Mesenchymal stem cell (in vitro differentiated cells and primary cell): ENCODE measurements at places on chromosomes 16 and 17.

- H3K4me3 ChIP-seq = no peak overlapping the region
- H3K4me1 ChIP-seq = peaks cover 24% of the 10 kb centered on the region
- peak; percentile 77 for DNase-seq
Observed at GRCh38 chr17:20226814-20227482, 217.8 kb downstream of the SPECC1 start.

GRCh38 chr16:70453892-70454221 lies 538 bp upstream of the FCSK start:
- no peak for DNase-seq
- H3K36me3 ChIP-seq = no peaks in the 10 kb centered on the region
- H3K27me3 ChIP-seq = no peaks in the 10 kb centered on the region

- H3K27me3 ChIP-seq = peaks cover 20% of the 10 kb centered on the region
- H3K4me1 ChIP-seq = peaks cover 23% of the 10 kb centered on the region
- DNase-seq = no peak
- H3K36me3 ChIP-seq = peaks cover 30% of the 10 kb centered on the region
Observed at GRCh38 chr17:81536299-81537290, 8.4 kb downstream of the FSCN2 start.

GRCh38 chr17:66957951-66958579 lies 6.4 kb upstream of the CACNG4 start:
- H3K27me3 ChIP-seq = peaks cover 36% of the 10 kb centered on the region
- H3K4me1 ChIP-seq = peaks cover under 1% of the 10 kb centered on the region
- H3K27ac ChIP-seq = no peak overlapping the region

GRCh38 chr17:41691031-41691777 lies 2.5 kb downstream of the EIF1 start:
- no peaks in the 10 kb centered on the region for H3K27me3 ChIP-seq
- H3K36me3 ChIP-seq = peaks cover 59% of the 10 kb centered on the region
- DNase-seq = peak; percentile 22
- peaks cover 20% of the 10 kb centered on the region for H3K4me1 ChIP-seq

DNA sequence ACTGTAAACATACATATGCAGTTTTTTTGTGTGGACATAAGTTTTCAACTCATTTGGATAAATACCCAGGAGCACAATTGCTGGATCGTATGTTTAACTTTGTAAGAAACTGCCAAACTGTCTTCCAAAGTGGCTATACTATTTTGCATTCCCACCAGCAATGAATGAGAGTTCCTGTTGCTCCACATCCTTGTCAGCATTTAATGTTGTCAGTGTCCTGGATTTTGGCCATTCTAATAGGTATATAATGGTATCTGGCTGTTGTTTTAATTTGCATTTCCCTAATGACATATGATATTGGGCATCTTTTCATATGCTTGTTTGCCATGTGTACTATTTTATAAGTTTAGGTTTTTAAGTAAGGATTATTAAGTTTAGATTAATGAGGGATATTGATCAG lies 14.1 kb downstream of the TANGO6 start:
- H3K4me3 ChIP-seq = no peak overlapping the region
- no peak overlapping the region for H3K27ac ChIP-seq
- peaks cover 21% of the 10 kb centered on the region for H3K36me3 ChIP-seq
- DNase-seq = no peak
- no peaks in the 10 kb centered on the region for H3K4me1 ChIP-seq
- no peaks in the 10 kb centered on the region for H3K27me3 ChIP-seq

- peak overlapping the region; percentile 78 for H3K4me3 ChIP-seq
- peaks cover 12% of the 10 kb centered on the region for H3K36me3 ChIP-seq
- peaks cover 85% of the 10 kb centered on the region for H3K27me3 ChIP-seq
- H3K4me1 ChIP-seq = peaks cover 13% of the 10 kb centered on the region
- peak; percentile 17 for DNase-seq
Observed at GRCh38 chr17:79778504-79779083, 646 bp downstream of the CBX2 start.

- peaks cover 28% of the 10 kb centered on the region for H3K4me1 ChIP-seq
- peaks cover 22% of the 10 kb centered on the region for H3K36me3 ChIP-seq
- no peak overlapping the region for H3K27ac ChIP-seq
- peak overlapping the region; percentile 3 for H3K4me3 ChIP-seq
Observed at GRCh38 chr17:80024206-80024972, 11.3 kb downstream of the TBC1D16 start.

GRCh38 chr16:4561596-4561995 lies 5.5 kb downstream of the C16orf96 start:
- peaks cover 6% of the 10 kb centered on the region for H3K4me1 ChIP-seq
- no peak overlapping the region for H3K4me3 ChIP-seq
- peaks cover 37% of the 10 kb centered on the region for H3K27me3 ChIP-seq
- no peaks in the 10 kb centered on the region for H3K36me3 ChIP-seq
- no peak overlapping the region for H3K27ac ChIP-seq
